ENCODE measurements at places on chromosomes 2 and 18.

GRCh38 chr2:137420744-137421143 is 543.5 kb upstream of the HNMT start:
- no peak for DNase-seq

- no peak for DNase-seq
These were observed 105.1 kb downstream of the NDUFA10 start for GRCh38 chr2:239919774-239920692.

DNA sequence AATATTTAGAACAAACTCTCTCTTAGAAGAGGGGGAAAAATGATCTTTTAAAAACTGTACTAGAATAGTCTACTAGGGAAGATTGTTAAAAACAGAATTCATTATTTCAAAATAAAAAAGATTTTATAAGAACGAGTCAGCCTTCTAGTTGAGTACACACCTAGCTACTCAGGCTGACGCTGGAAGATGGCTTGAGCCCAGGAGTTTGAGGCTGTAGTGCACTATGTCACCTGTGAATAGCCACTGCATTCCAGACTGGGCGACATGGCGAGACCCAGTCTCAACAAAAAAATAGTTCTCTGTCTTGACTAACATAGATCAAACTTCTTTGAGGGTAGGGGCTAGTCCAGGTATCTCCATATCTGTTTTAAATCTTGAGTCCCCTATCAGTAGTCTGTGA is 33.9 kb downstream of the ERLEC1 start:
- DNase-seq: no peak

DNA sequence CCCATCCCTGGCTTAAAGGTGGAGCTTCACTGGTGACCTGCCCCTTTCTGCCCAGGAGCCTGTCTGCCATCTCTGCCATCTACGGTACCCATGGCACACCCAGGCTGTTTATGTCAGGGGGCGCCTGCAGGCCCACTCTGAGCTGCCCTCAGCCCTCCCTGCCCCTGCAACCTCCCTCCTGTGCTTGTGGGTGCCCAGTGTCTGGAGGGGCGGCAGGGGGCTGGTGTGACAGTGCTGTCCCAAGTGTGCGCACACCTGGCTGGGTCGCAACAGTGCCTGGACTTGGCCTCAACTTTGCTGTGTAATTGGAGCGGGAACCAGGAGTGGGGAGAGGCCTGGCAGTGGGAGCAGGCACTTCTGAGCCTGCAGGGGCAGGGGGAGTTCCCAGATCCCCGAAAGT is 102.4 kb downstream of the ALMS1 start:
- no peak for DNase-seq

- no peak for DNase-seq
These were observed 107.4 kb downstream of the TMEM200C start for GRCh38 chr18:5787936-5788335.

All from GM13977 (cell line).